HL-60 (cell line): ENCODE measurements at places on chromosomes 2 and 18.

DNA sequence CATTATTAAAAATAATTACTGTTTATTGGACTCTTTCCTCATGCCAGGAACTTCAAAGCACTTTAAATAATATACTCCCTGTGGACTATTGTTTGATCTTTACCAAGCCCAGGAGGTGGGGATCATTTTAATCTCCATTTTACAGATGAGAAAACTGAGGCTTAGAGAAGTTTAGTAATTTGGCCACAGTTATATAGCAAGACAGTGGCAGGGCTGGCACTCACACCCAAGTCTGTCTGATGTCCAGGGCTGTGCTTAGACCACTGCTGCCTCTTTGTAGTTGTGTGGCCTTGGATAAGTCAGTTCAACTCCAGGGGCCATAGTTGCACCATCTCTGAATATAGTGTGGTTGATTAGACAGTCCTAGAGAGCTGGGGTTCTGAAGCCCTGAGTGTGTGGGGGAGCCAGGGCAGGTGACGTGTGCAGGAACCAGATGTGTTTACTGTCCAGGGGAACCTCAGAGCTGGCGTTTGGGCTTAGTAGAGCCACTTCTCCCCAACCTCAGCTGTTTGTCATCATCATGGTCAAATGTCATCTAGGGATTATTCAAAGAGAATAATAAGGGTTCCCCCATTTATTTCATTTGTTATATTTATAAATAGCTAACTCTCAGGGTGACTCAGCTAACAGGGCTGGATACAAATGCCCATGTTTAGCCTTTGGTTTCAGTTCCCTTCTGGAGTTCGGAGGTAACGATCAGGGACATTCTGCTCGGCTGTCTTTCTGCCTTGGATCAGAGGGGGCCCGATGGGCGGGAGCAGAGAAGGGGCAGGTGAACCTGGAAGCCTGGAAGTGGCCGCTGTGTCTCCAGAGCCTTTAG lies 68.0 kb downstream of the BOLA3 start:
- DNase-seq: no peak

- no peak for DNase-seq
Measured at GRCh38 chr2:46378616-46379015, 81.4 kb downstream of the EPAS1 start.

DNA sequence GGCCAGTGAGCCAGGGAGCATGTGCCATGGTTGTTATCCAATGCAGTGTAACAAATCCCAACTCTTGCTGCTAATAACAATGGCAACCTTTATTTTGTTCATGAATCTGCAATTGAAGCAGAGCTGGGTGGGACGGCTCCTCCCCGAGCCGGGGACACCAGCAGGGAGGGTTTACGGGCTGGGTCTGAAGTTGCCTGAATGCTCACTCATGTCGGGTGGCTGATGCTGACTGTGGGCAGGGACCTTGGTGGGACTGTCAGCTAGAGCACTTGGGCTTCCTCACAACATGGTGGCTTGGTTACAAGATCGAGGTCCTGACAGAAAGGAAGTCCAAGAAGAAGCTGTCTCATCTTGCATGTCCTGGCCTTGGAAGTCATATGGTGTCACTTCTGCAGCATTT lies 264.5 kb downstream of the NDUFA10 start:
- no peak for DNase-seq

DNA sequence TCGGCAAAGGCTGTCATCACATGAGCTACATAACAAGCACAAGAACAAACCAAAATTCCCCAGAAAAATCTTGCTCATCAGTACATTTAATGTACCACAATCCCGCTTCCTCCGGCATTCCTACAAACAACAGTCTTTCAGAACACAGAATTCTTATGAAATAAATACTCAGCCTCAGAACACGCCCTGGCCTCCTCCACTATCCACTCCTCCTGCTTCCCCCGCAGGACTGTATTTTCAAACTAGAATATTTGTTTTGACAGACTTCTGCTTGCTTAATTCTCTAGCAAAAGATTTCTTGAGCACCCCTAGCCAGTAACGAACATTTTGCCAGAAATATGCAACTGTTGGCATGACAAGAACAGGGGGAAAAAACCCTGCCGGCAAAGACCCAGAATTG lies 131.2 kb downstream of the THADA start:
- no peak for DNase-seq

DNA sequence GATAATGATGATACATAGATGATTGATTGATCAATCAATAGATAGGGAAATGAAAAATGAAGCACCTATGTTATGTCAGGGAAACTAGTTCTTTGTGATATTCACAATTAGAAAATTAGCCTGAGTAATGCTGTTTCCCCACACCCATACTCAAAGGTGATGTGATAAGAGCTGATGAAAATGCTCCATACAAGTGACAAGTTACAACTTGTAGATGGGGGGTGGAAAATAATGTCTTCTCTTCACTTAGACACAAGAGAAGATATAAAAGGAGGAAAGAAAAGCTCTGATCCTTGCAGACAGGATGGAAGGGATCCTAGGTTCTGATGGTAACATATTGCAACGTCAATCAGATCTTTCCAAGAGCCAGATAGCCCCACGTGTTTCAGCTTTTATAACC lies 365.9 kb downstream of the AKAIN1 start:
- no peak for DNase-seq

DNA sequence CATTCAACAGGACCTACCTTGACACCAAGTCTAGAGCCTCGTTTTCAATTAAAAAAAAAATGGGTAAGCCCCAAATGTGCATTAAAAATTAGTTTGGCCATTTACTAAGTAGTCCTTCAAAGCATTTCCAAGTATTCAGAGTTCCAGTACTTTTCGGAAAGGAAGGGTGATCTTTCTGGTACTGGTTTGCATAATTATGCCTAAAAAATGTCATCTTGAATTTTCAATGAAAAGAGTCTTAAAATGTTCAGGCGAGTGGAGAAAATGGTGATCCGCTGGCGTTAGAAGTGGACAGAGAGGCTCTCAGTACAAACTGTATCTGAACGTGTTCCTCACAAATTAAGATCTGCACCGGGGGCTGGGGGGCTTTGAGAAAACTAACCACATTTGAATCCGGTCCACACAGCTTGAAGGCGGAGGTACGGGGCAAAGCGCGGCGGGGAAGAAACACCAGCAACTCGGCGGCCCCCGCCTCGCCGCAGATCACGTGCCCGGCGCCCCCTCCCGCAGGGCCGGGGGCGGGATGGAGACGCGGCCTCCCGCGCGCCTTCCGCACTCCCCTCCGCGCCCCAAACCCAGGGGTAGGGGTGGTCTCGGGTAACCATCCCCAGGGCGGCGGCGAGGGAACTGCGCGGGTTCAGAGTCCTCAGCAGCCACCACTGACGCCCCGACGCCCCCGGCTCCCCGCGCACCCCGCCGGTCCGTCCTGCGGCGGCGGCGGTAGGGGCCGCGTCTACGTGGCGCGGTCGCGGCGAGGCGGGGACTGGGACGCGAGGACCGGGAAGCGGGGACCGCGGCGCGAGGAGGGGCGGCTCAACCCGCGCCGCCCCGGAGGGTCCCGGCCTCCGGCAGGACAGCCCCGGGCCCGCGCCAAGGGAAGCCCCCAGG lies 564 bp downstream of the LPIN2 start:
- DNase-seq: peak; percentile 47

DNA sequence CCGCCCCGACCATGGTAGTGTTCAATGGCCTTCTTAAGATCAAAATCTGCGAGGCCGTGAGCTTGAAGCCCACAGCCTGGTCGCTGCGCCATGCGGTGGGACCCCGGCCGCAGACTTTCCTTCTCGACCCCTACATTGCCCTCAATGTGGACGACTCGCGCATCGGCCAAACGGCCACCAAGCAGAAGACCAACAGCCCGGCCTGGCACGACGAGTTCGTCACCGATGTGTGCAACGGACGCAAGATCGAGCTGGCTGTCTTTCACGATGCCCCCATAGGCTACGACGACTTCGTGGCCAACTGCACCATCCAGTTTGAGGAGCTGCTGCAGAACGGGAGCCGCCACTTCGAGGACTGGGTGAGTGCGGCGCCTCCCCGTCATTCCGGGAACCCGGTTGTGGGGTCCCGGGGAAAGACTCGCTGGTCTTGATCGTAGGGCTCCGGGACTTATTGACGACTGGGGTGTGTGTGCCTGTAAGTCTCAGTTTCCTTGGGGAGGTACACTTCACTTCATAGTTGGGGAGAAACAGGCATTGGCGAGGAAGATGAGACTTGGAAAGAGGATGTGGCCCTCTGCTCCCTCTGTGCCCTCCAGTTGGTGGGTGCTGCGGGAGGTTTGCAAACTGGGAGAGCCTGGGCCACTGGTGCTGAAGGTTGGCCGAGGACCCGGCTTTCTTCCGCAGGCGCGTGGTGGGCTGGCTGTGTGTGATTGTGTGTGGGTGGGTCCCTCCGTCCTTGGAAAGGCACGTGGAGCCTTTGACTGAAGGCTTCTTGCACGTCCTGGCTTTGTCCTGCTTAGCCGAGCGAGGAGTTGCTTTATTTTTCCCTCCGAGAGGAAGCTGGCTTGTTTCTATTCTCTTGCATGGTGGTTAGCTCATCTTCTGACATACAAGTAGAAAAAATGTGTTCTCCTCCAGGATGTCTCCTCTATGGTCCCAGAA lies 886 bp downstream of the PRKCE start:
- no peak for DNase-seq

GRCh38 chr18:48611203-48611602 lies 72.4 kb downstream of the CTIF start:
- DNase-seq: no peak

- no peak for DNase-seq
Measured at GRCh38 chr2:134411279-134411827, 157.5 kb downstream of the MGAT5 start.

GRCh38 chr2:170815311-170815710 lies 1.4 kb upstream of the GAD1 start:
- no peak for DNase-seq

GRCh38 chr18:2036086-2036485 lies 535.2 kb downstream of the METTL4 start:
- no peak for DNase-seq

DNA sequence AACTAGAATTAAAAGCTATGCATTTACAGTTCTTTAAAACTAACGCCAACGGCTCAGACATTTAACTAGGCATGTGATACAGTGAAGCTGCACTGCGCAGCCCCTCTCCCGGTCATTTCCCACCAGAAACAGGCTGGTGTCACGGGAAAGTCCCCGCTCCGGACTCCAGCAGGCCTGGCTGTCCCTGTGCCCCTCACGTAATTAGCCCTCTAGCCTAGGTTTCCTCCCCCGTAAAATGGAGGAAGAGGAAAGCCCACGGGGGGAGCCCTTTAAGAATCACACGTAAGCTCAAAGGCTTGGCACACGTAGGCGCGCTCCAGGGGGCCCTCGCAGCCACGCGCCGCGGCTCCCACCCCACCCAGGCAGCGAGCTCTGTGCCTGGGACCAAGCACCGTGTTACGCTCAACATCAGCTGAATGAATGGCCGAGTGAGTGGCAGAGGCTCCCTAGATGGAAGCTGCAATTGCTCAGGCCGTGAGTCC lies 48.0 kb downstream of the KCNIP3 start:
- no peak for DNase-seq

- DNase-seq: no peak
Measured at GRCh38 chr2:101188683-101189405, 37.7 kb upstream of the TBC1D8 start.

DNA sequence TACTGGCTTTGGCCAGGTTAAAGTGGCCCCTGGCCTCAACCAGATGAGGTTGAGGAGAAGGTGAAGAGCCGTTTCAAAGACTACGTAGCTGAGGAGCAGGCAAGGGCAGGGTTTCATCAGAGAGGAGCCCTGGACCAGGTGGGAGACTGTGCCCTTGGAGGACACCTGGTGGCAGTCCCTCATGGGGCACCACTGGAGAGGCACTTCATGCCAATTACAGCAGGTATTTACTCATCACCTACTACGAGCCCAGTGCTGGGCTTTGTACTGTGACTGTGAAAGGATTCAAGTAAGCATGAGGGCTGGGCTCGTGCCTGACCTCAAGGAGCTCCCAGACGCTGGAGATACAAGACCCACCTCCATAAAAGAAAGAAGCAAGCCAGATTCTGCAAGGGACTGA lies 37.6 kb downstream of the SMAD7 start:
- DNase-seq: no peak

- DNase-seq: no peak
Measured at GRCh38 chr2:62199392-62200125, 3.6 kb downstream of the B3GNT2 start.

DNA sequence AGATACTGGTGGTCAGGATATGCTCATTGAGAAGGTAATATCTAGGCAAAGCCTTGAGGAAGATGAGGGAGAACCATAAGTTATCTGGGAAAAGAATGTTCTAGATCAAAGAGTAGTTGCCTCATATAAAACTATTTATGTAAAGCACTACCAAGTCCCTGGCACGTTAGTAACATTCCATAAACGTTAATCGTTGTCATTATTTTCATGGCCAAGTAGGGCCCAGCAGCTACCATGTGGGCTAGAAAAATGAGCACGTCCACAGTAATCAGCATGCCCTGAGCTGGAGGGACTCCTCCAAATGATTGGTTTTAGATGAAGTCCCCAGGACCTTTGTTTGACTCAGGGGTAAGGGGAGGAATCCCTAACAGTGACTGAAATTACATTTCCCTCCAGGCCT lies 32.7 kb upstream of the AFTPH start:
- no peak for DNase-seq

DNA sequence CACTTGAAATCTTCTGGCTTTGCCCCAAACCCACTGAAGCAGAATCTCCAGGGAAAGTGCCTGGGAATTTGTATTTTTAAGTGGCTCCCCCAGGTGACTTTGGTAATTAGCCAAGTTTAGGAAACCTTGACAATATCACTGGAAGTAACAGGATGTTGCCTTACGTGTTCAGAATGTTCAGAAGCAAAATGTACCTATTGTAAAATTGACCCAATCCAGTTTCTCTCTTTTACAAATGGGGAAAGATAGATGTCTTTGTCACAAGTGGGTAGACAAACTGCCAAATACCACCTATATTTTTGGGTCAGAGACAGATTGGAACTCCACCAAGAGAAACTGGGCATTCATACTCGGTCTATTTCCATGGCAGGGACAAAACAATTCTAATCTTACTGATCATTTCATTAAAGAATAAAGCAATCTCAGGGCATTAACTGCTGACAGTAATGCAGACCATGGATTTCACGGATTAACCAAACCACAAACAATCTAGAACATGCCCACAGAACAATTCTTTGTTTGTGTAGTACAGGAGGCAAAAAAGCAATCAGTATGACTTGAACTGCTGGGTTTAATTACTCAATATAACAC lies 255.8 kb downstream of the ERBB4 start:
- no peak for DNase-seq

DNA sequence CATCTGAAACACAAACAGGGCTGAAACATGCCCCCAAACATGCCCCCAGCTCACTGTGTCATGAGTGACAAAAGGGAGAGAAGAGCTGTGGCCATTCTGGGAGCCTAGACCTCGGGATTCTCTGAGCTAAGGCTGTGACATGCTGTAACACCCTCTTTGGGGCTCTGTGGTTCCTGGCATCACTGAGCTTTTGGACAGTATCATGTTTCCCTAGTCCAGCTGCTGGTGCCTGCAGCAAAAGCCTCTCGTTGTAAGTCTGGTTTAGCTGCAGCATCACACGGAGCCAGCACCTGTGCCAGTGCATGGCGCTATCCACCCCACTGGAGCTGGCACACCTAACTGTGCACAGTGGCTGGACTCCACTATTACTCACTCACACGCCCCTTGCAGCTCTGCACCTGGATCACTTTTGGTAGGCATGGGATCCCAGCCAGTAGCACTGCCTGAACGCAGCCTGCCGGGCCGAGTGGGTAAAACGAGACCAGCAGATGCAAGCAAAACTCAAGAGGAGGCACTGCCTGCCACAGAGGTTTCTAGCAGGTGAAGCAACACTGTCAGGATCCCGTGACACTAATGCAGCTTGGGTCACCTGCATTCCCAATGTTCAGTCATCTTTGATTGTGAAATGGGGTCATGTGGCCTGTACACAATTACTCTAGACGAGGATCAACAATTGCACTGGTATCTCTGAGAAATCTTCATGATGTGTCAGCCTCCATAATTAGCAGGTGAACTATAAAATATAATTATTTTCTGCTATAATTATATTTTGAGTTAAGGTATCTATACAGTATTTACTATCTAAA lies 547.2 kb downstream of the ZNF804A start:
- DNase-seq: no peak
